ENCODE measurements at places on chromosomes 5 and 9.

- DNase-seq: no peak
Measured at GRCh38 chr9:133836001-133836758, 98.0 kb upstream of the SARDH start.

GRCh38 chr5:73419465-73420390, 28.8 kb downstream of the FOXD1 start:
- DNase-seq: no peak

- peak; percentile 67 for DNase-seq
Measured at GRCh38 chr9:131640438-131641137, 95.3 kb downstream of the PRRT1B start.

- DNase-seq: no peak
Measured at GRCh38 chr9:112971415-112971814, 40.6 kb downstream of the ZNF883 start.

GRCh38 chr5:78706381-78706780, 57.8 kb upstream of the LHFPL2 start:
- DNase-seq: no peak

DNA sequence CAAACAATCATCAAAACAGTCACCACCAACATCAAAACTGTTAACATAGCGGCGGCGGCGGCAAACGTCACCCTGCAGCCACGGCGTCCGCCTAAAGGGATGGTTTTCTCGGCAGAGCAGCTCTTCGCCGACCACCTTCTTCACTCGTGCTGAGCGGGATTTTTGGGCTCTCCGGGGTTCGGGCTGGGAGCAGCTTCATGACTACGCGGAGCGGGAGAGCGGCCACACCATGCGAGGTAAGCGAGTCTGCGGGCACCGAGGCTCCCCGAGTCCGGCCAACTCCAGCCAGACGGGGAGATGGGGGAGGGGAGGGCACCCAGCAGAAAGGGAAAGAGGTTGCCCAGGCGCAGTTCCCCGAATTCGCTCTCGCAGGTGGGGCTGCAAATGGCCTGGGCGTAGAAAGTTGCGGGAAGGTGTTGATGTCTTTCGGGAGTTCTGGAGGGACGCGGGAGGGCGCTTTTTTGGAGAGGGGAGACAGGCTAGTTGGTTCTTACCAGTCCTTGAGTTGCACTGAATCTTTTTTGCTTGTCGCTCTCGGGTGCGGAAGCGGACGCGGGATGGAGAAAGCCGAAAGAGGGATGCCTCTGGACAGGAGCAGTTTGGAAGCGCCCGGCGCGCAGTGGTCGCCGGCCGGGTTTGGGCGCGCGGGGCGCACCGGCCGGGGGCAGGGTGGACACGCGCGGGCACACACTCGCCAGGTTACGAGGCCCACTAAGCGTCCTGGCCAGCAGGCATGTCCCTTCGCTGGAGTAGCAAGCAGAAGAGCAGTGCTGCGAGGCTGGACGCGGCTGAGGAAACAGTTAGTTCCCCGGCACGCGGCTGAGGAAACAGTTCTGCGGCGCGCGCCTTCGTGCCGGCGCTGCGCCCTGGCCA, 849 bp downstream of the RORB start:
- DNase-seq: no peak

DNA sequence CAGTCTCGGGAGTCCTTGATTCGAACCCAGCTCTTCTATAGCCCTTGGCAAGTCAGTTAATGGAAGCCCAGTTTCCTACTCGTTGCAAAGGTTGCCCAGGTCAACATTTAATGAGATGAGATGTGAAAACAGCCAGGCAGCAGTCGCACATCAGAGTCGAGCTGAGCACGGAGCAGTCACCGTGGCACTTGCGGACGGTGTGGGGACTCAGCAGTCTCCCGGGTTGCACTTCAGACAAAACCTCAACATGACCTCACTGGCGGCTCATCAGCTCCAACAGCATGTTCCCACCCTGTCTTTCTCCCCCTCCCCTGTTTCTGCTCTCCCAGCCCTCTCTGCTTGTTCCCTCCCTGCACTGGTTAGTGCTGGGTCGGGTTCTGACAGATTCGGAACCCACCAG, 35.8 kb downstream of the UBE2QL1 start:
- no peak for DNase-seq

DNA sequence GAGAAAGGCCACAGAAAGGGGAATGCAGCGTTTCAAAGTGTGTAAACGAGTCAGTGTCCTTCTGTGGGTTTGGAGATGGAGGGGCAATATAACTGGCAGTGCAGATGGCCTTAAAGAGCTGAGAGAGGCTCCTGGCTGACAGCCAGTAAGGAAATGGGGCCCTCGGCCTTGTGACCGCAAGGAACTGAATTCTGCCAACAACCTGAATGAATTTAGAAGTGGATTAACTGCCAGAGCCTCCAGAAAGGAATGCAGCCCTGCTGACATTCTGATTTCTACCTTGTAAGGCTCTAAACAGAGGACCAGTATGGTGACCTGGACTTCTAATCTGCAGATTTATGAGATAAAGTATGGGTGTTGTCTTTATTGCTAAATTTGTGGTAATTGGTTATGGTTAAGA, 17.5 kb upstream of the NREP start:
- DNase-seq: no peak

DNA sequence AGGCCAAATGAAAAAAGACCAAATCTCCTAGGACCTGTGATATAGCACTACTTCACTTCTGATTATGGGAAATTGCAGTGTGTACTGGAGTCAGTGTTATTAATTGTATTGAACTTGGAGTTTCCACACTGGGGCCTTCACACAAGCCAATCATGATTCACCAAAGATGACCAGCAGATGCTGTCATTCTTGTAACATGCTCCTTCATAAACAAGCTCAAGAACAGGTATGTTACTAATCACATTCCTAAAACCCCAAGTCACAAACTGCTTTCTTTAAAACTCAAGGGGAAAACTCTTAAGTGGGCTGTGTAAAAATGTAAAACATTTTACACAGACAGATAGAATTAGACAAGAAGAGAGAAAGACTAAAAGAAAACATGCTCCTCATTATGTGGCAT, 5.6 kb downstream of the KLHL3 start:
- DNase-seq: no peak

Data from sigmoid colon (tissue), 7 donors.